AG04450 (cell line): ENCODE measurements at places on chromosomes 7 and 10.

- DNase-seq = no peak
Measured at GRCh38 chr10:121661451-121661851, 63.2 kb upstream of the FGFR2 start.

DNA sequence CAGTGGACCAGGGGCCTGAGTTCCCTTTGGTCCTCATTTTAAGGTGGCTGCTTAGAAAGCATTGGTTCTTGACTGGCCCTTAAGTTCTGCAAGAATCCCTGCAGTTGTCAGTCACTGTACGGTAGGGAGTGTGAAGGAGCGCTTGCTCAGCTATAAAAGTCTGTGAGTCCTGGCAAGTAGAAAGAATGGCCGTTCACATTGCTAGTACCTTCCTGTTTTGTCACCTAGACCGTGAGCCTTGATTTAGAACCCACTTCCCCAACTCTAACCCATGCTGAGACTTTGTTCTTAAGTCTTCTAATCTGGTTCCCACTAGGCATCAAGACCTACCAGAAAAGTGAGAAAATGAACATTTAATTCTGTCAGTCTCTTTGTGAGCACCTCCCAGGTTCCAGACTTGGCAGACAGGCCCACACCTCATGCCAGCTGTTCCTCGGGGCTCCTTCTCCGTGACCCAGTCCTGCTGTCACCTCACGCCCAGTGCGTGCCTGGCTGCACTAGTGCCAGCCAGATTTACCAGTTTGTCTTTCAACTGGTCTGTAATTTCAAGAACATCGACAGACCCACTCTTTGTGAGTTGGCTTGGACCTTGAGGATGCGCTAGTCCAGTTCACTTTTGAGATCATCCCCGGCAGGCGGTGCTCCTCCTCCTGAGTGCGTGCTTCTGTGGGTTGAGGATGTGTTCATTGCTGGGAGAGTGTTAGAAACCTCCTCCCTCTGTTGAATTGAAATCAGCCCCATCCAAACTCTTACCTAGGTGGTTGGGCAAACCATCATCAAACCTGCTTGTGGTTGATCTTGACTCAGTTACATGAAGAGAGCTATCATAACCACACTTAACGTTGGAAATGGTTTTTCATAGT lies 78.5 kb downstream of the SHH start:
- DNase-seq = no peak

GRCh38 chr7:55555160-55555559 lies 17.1 kb downstream of the VOPP1 start:
- no peak for DNase-seq

GRCh38 chr10:12974491-12975199 lies 26.9 kb downstream of the CCDC3 start:
- DNase-seq = no peak

GRCh38 chr10:26437637-26438461 lies at the start of gene APBB1IP:
Gene APBB1IP, plus strand, starts transcription at chr10:26438341. Its CDS starts 53,986 bp downstream, at chr10:26492327.
- no peak for DNase-seq

DNA sequence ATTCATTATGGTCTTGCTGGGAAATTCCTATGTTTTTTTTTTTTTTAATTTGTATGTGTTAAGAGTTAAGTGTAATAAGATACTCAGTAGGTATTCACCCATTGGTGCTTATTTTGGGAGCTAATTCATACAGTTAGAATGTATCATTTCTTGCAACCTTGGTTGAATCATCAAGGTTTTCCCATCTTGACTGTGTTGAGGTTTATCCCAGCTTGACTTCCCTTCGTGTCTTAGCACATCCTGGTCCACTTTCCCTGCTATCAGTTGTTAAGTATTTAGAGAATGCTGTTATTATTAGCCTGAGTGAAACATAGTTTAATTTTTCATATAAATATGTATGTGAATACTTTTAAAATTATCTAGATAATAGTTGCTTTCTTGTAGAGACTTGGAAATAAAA lies 20.8 kb downstream of the RALA start:
- no peak for DNase-seq

- no peak for DNase-seq
Measured at GRCh38 chr7:91491868-91492267, 227.6 kb downstream of the FZD1 start.

GRCh38 chr7:37359662-37360444 lies 88.8 kb downstream of the ELMO1 start:
- no peak for DNase-seq

DNA sequence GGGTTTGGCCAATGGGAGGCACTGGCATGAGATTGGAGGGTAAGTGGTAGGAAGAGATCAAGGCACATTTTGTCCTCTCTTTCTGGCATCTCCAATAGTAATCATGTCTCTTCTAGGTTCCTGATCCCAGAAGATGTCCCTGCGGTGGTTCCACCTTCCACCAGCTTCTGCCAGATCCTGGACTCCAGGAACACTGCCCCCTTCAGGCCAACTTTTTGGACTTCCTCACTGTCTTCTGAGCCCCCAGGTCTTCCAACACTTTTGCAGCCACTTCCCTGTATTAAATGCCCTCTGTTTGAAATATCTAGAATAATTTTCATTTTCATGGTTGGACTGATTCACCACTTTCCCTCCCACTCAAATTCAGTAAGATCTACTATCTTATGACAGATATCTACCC lies 60.9 kb downstream of the BAMBI start:
- DNase-seq = no peak

- no peak for DNase-seq
Measured at GRCh38 chr7:153061910-153062528, 302.5 kb downstream of the ACTR3B start.

- DNase-seq = no peak
Measured at GRCh38 chr7:105307163-105307672, 81.5 kb downstream of the SRPK2 start.

GRCh38 chr7:87322912-87323311 lies 22.6 kb upstream of the CROT start:
- no peak for DNase-seq

- no peak for DNase-seq
Measured at GRCh38 chr7:46285878-46286277, 364.8 kb upstream of the IGFBP3 start.

DNA sequence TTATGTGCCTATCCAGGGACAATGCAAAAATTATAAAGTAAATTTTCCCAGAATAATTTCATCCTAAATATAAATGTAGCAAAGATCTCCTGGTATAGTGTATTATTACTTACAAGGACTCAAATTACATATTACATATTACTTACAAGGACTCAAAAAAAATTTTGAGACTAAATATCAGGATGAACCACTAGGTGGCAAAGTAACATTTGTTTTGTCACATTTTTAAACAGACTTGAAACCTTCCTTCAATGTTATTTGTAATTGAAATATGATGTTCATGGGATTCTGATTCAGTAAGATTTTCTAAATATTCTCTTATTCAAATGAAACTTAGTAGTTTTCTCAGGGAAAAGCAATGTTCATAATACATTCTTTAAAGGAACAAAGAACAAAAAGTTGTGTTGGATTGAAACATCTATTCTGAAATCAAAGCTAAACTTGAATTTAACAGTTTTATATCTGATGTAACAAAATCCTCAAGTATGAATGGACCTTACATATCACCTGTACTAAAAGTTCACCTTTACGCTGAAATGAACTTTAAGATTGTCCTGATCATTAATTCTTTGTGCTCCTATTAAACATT lies 74.3 kb upstream of the GNAI1 start:
- peak; percentile 24 for DNase-seq

- DNase-seq = no peak
Measured at GRCh38 chr10:129098517-129098916, 368.5 kb upstream of the MGMT start.
